ENCODE measurements at places on chromosomes 6 and 20.
A peak's percentile ranks its signal among the peaks of the same experiment; 100 is the strongest.

- DNase-seq: no peak
Observed at GRCh38 chr6:106163966-106164877, 78.1 kb downstream of the PRDM1 start.

DNA sequence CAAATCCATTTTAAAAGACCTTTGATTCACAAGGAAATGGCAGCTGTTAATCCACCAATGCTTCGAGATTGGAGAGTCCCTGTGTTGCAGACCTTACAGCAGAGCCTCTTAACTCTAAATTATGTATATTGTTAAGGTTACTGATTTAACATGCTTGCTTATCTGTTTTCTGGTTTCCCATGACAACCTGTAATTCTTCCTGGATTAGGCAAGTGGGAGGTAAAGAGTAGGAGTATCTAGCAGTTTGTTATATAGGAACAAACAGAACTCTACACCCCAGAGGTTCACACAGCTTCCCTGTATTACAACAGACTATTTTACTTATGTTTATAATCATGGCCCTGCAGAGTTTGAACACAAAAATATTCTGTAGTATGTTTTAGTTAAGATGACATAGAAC is 39.5 kb downstream of the NKX2-4 start:
- DNase-seq: no peak

DNA sequence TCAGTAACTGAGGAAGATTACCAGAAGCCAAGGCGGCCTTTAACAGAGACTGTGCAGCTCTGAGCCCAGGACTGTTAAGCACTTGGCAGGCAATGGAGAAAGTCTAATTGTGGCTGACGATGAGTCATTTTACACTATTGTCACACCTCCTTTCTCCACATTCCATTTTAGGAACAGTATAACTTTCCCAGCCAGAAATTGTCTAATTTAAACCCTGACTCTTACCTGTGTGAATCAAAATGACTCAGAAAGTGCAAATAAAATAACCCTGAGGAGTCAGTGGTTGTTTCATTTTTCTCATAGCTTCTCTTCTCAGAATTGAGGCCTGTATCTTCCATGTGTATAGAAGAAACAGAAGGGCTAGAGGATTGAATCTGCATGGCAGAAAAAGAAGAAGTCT is 40.0 kb upstream of the OPN5 start:
- DNase-seq: peak; percentile 82

DNA sequence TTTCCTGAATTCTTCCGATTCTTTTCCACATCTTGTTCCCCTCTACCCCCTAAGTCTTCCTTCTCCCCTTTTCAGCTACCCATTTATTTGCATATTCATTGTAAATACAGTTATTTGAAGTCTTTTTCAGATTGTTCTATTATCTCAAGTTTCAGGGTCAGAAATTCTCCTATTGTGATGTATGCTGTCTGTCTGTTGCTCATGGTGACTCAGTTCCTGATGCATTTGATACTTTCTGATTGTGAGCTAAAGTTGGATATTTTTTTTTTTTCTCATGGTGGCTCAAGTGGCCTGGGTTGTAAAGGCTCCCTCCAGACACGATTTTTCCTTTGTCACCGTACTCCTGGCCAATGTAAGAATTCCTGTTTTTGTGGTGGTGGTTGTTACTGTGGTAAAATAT is 4.9 kb upstream of the PI16 start:
- peak; percentile 35 for DNase-seq

GRCh38 chr6:19697744-19698290 is 139.4 kb upstream of the ID4 start:
- no peak for DNase-seq

DNA sequence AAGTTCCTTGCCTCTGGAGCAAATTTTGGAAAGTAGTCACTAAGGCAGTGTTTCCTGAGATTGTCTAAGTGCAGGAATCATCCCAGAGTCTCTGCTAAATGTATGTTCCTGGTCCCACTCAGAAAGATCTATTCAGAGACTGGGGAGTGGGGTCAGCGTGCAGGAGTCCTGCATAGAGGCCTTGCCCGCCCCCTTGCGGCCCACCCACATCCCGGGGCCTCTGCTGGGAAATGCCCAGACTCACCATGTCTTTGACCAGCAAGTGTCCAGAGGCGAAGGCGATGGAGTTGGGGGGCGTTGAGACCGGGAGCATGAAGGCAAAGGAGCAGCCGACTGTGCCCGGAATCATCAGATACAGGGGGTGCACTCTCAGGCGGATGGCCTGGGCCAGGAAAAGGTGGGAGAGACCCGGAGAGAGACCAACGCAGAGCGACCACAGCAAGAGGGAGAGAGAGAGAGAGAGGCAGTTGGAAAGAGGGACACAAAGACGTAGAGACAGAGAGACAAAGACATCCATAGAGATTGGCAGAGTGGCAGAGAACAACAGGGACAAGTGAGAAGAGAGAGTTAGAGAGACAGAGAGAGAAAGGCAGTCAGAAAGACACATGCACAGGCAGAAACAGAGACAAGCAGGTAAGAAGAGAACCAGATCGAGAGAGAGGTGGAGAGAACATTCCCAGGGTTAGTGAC is 12.9 kb upstream of the OCSTAMP start:
- DNase-seq: no peak

GRCh38 chr6:135418040-135418760 is 79.3 kb downstream of the AHI1 start:
- DNase-seq: no peak

DNA sequence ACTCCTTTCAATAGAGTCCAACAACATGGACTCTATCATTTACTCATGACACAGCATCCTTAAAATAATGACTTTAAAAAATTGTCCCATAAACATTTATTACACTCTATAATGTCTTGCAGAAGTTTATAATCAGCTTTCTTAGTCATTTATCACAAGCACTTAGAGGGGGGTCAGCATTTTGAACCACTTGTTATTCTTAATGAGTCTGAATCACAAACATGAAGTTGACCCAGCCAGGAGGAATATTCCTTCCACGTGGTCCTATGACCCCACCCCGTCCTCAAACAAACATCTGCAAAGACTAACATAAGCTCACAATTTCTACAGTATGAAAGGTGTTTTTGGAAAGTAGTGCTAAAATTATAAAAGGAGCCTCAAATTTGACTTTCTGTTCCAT is 91.1 kb downstream of the MTFR2 start:
- DNase-seq: no peak

GRCh38 chr20:37969949-37970855 is 63.1 kb downstream of the TTI1 start:
- DNase-seq: peak; percentile 62

GRCh38 chr6:1461207-1461606 is 71.8 kb downstream of the FOXF2 start:
- peak; percentile 34 for DNase-seq

DNA sequence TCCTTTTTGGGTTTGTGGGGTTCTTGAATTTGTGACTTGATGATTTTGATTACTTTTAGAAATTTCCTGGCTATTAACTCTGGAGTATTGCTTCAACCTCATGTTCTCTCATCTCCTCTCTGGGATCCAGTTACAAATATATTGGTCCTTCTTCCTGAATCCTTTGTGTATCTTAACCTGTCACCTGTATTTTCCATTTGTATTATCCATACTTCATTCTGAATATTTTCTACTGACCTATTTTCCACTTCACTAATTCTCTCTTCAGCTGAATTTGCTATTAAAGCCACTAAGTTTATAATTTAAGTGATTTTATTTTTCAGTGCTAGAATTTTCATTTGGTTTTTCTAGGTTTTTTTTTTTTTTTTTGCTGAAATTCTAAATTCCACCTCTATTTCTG is 6.4 kb upstream of the BHLHE23 start:
- DNase-seq: no peak

DNA sequence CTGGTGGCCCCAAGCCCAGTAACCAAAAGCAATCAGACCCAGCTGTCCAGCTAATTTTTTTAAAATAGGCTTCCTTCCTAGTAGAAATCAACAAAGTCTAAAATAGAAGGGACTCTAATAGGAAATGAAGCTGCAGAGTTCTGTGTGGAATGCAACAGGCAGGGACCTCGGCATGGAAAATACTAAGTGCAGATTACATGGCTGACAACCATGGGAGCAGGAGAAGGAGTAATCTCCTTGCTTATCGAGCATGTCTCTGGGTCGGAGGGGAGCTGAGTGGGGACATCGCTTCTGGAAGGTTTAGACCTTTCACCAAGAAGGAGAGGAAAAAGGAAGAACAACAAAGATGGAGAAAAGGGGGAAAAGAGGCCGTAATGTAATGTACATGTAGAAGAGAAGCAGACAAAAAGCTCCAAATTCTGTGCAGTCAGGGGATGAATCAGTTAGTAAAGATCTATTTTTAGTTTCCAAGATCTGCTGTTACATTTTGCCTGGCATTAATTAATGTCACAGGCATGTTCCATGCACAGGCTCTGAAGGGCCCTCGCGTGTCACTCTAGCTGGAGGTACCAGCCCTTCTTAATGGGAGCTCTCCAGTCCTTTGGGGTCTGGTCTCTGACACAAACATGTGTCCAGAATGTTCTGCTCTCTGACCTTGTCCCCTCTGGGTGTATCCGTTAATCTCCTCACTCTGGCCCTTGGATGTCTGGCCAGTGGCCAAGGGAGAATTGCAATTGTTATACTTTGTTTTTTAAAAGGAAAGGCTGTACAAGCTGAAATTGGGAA is 16.6 kb upstream of the ZNF831 start:
- no peak for DNase-seq

DNA sequence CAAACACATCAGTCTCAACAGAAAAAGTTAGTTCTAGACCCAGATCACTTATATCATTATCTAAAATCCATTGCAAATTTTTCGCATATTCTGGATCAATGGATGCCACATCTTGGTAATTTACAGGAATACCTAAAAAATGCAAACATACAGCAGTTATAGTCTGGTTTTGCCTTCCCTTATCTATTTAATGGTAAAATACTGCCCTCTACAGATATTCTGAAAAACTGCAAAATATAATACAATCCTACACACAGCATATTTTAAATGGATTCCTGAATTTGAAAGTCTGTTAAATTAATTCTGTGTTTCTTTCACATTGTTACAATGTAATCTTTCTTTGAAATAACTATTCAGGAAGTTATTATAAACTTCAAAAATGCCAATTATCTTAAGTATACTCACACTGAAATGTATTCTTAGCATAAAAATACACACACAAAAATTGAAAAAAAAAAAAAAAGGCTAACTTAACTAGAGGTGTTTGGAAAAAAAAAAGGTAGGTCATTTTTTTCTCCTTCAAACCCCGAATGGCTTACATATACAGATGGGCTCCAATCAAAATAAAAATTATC is 88.4 kb downstream of the HACE1 start:
- peak; percentile 16 for DNase-seq

DNA sequence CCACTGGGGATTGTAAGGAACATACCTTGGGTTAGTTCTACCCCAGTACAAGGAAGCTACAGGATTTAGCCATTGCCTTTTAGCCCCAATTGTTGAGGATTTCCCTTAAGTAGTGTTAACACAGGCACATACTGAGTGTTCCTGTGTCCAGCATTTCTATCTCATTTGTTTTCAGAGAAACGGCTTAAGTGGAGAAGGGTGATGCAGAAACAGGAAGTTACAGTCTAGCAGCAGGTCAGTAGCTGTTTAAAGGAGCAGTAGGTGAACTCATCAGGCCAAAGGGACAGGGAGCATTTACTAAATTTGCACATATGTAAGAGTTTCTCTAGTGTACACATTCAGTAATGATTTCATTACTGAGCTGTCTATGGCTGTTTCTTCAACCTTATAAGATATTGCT is 644.2 kb upstream of the GJE1 start:
- DNase-seq: no peak

- no peak for DNase-seq
Observed at GRCh38 chr6:110345025-110345424, 13.1 kb downstream of the METTL24 start.

- no peak for DNase-seq
Observed at GRCh38 chr20:56487216-56487615, 18.8 kb downstream of the RTF2 start.

- DNase-seq: no peak
Observed at GRCh38 chr6:100446115-100447080, 18.3 kb downstream of the SIM1 start.

- no peak for DNase-seq
Observed at GRCh38 chr6:20198775-20199174, 13.5 kb downstream of the MBOAT1 start.

DNA sequence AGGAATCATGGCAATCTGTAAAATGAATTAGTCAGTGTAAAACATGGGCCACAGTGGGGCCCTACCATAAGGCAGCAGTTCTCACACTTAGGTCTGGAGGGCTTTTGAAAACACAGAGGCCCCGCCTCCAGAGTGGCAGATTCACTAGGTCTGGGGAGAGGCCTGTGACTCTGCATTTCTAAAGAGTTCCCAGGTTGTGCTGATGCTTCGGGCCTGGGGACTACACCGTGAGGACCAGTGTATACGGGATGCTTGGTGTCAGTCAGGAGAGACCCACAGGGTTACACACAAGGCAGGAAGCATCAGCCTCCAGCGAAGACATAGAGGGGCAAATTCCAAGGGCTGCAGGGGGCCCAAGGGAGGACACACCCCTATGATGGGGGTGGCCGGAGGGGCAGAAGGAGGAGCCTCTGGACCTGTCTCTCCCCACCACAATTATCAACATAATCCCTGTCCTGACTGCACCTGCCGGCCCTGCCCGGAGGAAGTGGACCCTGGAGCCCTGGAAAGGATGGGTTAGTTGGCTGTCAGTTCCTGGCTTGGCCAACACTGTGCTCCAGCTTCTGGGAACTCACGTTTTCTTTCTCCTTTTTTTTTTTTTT is 46.7 kb downstream of the FGD2 start:
- DNase-seq: no peak

GRCh38 chr6:145368075-145368474 is 367.2 kb downstream of the EPM2A start:
- no peak for DNase-seq

- DNase-seq: no peak
Observed at GRCh38 chr20:23884771-23885162, 5.2 kb upstream of the CST5 start.

GRCh38 chr6:108597572-108598304 is 37.0 kb downstream of the FOXO3 start:
- DNase-seq: no peak

- no peak for DNase-seq
Observed at GRCh38 chr6:113588646-113589045, 268.5 kb upstream of the MARCKS start.

DNA sequence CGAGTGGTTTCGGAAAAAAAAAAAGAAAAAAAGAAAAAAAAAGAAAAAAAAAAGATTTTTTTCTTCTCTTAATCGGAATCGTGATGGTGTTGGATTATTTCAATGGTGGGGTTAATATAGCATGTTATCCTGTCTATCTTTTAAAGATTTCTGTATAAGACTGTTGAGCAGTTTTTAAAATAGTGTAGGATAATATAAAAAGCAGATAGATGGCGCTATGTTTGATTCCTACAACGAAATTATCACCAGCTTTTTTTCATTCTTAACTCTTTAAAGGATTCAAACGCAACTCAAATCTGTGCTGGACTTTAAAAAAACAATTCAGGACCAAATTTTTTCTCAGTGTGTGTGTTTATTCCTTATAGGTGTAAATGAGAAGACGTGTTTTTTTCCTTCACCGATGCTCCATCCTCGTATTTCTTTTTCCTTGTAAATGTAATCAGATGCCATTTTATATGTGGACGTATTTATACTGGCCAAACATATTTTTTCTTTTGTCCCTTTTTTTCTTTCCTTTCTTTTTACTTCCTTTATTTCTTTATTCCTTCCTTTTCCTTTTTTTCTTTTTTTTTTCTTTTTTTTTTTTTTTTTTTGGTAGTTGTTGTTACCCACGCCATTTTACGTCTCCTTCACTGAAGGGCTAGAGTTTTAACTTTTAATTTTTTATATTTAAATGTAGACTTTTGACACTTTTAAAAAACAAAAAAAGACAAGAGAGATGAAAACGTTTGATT is 3.6 kb downstream of the SOX4 start:
- DNase-seq: peak; percentile 24

GRCh38 chr20:18739751-18740166 is 73.8 kb upstream of the SCP2D1 start:
- DNase-seq: no peak

GRCh38 chr20:19301843-19302242 is 89.4 kb downstream of the SLC24A3 start:
- DNase-seq: no peak
